ENCODE measurements at places on chromosomes 2 and 18.

DNA sequence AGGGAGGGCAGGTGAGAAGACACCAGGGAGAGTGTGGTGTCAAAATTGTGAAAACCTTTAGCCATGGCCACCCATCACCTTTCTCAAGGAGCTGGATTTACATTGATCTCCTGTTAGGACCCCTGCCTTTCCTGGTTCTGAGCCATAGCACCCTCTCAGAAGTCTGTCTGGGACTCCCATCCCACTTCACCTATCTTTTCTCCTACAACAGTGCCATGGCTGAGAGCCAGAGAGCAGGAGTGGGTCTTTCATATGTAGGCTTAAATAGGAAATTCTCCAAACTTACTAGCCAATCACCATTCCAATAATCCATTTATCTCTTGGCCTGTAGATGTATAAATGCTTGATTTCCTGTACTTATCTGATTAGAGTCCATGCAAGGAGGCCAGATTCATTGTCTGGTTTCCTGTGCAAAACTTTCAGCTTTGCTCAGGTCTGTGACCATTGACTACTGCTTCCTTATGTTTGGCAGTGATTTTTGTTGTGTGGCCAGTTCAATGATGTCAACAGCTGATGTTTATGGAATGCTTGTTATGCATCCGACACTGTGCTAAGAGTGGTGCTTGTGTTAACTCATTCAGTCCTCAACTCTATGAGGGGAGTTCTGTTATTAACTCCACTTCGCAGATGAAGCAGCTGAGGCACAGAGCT, 57.6 kb upstream of the IGFBP5 start:
- no peak for DNase-seq

GRCh38 chr18:47206945-47207637, 30.9 kb upstream of the IER3IP1 start:
- DNase-seq = no peak

- no peak for DNase-seq
Measured at GRCh38 chr2:29065068-29065811, 9.1 kb downstream of the PCARE start.

DNA sequence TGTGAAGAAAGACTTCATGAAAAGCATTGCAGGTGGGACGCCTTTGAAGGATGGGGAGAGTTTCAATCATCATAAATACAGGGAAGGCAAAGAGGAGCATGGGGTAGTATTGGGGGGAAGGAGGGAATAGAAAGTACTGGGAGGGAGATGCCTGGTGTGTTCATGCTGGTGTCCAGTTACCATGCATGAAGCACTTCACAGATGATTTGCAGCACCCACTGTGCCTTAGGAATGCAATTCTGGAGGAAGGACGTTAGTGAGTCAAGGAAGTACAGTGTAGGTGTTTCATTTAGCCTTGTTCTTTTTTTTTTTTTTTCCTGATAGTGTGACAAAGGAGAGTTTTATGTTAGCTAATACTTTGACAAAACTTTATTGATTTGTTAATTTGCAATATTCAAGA, 36.8 kb downstream of the ADAM23 start:
- DNase-seq = no peak

GRCh38 chr2:174635776-174636404, 38.3 kb upstream of the WIPF1 start:
- DNase-seq = no peak

GRCh38 chr2:74481961-74482800, 617 bp downstream of the CCDC142 start:
- DNase-seq = no peak

DNA sequence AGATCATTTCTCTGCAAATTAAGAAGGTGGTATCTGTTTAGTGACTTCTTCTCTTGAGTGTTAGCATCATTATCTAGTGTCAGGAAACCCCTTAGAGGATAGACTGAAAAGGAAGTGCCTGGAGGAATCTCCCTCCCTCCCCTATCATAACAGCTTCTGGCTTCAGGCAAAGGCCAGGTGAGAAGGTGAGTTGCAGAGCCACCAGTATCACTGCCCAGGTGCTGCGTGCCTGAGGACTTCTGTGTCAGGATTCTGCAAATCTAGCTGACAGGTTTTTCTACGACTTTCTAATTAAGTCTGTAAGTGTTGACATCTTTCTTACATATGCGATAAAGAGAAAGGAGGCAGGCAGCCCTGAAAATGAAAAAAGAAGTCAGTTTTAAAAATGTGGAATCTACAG, 111.9 kb downstream of the CCDC85A start:
- no peak for DNase-seq

DNA sequence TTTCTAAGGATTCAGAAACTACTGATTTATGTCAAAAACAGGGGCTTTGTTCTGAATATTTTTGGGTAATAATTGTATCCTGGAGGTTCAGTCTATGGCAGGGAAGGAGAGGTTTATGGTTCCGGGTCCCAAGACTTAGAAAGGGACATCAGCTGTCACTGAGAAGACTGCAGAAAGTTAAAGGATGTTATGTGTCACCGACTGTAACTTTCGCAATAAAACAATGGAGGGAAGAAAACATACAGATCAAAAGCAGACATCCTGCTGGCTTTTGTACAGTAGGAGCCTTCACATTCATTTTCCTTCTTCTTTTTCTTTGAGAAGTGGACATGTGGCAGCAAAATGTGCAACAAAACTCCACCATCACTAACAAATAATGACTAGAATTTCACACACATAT, 900.7 kb upstream of the SOX11 start:
- no peak for DNase-seq

GRCh38 chr2:26299471-26300101, 46.4 kb upstream of the SELENOI start:
- no peak for DNase-seq

DNA sequence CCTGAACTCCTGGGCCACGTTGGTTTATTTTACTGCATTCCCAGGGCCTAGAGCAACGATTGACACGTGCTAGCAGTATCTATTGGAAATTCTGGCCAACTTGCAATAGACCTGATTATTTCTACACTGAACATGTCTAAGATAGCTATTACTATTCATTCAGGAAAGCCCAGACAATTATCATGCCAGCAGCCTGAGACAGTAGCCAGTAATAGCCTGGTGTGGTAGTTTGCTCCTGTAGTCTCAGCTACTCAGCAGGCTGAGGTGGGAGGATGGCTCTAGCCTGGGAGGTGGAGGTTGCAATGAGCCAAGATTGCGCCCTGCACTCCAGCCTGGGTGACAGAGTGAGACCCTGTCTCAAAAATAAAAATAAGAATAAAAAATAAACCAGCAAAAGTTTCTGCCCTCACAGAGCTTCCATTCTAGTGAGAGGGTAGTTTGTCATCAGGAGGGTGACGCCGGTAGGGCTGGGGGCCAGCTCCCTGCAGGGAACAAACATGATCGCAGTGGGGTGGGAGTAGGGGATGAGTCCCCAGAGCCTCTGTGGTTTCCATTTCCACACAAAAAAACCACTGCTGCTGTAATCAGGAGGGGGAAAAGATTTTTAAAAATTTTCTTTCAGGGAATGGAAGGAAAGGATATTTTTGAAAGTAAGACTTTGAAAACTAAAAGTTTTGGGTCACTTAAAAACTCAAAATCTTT, 4.3 kb downstream of the CASP8 start:
- DNase-seq = no peak

GRCh38 chr2:186713691-186714090, 19.8 kb downstream of the FAM171B start:
- DNase-seq = no peak

- no peak for DNase-seq
Measured at GRCh38 chr18:25279556-25279955, 72.4 kb downstream of the ZNF521 start.

DNA sequence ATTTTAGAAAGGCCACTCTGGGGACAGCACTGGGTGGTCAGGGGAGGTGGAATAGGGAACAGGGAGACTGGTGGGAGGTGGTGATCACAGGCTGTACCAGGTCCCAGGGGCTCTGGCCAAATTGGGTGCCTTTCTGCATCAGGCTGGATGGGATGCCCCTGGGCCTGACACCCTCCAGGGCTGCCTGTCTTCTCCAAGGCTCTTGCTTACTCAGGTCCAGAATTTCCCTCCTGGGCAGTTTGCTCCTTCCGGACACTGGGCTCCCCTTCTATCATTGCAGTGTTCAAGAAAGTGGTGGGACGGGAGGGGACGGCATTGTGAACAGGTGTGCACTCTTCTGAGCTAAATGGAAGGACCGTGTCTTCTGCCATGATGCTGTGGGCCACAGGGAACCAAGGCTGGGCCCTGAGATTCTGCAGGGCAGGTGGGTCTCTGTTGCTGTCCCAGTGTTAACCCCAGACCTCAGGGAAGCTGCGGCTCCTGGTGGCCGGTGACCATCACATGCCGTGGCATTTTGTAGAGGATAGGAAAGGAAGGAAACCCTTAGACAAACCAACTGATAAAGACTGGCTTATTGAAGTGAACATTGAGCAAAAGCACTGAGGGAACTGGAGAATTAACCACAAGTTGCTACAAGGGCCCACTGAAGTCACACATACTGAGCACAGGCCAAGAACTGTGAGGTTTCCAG, 93.7 kb upstream of the HS6ST1 start:
- DNase-seq = no peak

DNA sequence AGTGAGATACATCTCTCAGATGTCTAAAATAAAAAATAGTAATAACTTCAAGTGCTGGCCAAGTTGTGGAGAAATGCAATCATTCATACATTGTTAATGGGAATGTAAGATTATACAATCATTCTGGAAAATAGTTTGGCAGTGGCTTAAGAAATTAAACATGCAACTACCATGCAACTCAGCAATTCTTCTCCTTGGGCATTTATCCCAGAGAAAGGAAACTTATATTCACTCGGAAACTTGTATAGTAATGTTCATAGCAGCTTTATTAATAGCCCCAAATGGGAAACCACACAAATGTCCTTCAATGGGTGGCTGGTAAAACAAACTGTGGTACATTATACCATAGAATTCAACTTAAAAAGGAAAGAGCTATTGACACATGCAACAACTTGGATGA, 274.0 kb upstream of the SPRED2 start:
- no peak for DNase-seq

DNA sequence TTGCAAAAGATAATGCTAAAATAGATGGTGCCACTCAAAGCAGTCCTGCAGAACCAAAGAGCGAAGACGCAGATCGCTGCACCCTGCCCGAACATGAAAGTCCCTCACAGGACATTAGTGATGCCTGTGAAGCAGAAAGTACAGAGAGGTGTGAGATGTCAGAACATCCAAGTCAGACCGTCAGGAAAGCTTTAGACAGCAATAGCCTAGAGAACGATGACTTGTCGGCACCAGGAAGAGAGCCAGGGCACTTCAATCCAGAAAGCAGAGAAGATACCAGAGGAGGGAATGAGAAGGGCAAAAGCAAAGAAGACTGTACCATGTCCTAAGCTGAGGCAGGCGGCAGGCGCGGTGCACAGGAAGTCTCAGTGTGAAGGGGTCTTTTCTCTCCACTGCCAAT, 34.8 kb upstream of the RBM44 start:
- DNase-seq = no peak

- DNase-seq = no peak
Measured at GRCh38 chr2:97677480-97677879, 8.0 kb downstream of the C2orf92 start.

GRCh38 chr2:118481299-118481698, 366.1 kb downstream of the EN1 start:
- DNase-seq = no peak

DNA sequence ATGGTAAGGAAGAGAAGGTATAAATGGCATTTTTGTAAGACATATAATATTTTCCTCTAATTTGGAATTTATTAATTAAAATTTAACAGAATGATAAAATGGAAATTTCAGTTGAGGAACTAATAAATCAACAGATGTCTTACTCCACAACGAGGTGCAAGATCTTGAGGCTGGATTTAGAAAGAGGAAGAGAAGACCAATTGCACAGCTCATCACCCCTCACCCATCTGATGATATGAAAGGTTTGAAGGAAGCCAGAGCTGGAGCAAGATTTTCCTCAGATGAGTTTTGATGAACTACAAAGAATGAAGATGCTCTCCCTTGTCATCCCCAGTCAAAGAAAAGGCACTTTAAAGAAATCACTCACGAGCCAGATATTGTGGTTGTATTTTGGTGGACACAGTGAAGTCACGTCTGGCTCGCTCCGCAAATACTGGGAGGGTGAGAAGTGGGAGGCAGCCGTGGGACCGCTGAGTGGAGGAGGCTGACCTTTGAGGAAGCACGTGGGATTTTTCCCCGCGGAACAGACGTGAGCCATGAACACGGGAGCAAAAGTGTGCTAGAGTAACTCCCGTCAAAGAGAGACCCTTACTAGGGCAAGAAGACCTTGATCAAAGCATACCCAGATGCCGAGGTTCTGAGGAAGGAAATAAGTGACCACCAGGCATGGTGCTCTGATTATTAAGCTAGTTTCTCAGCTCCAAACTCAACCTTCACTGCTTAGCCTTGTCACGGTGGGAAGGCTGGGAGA, 511.4 kb downstream of the RNF144A start:
- no peak for DNase-seq

- DNase-seq = no peak
Measured at GRCh38 chr2:23803264-23803964, 123.5 kb downstream of the ATAD2B start.

DNA sequence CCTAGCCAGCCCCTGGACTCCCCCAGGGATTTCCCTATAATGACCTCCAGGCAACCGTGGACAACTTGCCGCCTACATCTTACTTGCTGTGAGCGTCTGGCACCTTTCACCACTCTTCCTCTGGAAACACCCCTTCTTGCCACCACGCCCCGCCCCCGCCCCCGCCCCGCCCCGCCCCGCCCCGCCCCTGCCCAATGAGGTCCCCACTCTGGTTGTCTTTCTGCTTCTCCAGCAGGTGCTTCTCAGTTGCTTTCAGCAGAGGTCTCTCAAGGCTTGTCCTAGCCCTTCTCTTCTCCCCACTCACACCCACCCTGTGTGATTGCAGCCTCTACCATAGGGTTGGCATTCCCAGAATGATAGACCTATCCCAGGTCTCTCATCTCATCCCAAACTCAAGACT, 214.5 kb downstream of the EN1 start:
- DNase-seq = no peak

- peak; percentile 57 for DNase-seq
Measured at GRCh38 chr2:10668402-10669012, 21.3 kb downstream of the NOL10 start.

GRCh38 chr2:169372561-169372960, 10.2 kb upstream of the LRP2 start:
- DNase-seq = no peak

GRCh38 chr2:63849381-63850203, 7.9 kb downstream of the UGP2 start:
- DNase-seq = no peak

DNA sequence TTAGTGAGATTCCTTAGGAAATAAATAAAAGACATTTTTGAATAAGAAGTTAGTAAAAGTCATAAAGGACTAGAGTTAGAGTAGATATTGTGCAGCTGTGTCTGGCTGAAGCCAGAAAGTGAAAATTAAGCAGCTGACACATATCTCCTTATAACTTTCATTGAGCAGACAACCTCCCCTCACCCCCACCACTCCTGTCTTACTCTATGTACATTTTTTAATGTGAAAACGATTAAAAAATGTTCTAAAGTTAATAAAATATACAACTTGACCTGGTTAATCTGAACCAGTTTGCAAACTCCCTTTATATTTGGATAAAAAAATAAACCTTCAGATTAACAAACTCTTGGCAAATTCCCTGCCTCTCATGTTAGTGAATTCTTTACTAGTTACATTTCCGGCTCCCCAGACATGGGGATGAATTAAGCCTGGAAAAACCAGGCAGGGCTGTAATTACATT, 462.8 kb downstream of the MEIS1 start:
- DNase-seq = no peak

- DNase-seq = no peak
Measured at GRCh38 chr2:3493615-3494007, 25.7 kb downstream of the ADI1 start.

All from HCT116 (cell line).